ENCODE measurements at places on chromosomes 4 and X. TPM values are rescaled to one million over a fixed set of nuclear protein-coding genes. Genes with fewer than 3 reads are reported as not detected.
A peak's percentile ranks its signal among the peaks of the same experiment; 100 is the strongest.

The TRPC5OS gene
- total RNA-seq: not detected

The MGARP gene
- 0.75 TPM for total RNA-seq

The TBX22 gene
- not detected for total RNA-seq

The FGG gene
- 515 TPM for total RNA-seq

The CHRNA9 gene
- total RNA-seq: not detected

The TMSB15A gene
- 1.9 TPM for total RNA-seq

The H2BW2 gene
- not detected for total RNA-seq

The EMCN gene
- total RNA-seq: 35.9 TPM

DNA sequence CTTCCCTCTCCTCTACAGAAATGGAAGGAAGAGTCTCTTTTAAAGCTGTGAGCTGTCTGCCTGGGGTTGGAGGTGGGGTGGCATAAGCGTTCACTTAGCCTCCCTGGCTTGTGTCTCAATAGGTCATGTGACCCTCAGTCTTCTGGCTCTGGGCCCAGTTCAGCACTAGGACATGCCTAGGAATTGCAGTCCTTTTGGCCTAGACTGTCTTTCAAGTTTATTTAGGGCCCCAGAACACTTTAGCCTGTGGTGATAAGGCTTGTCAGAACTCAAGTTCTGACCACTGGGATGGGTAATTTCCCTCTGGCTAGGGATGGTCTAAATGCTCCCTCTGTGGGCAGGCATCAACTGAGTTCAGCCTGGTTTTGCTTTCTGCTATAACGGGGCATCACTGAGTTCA lies 34.3 kb upstream of the ARMCX4 start:
- DNase-seq: peak; percentile 65

GRCh38 chr4:85824166-85824945 lies 349.4 kb downstream of the ARHGAP24 start:
- no peak for DNase-seq

DNA sequence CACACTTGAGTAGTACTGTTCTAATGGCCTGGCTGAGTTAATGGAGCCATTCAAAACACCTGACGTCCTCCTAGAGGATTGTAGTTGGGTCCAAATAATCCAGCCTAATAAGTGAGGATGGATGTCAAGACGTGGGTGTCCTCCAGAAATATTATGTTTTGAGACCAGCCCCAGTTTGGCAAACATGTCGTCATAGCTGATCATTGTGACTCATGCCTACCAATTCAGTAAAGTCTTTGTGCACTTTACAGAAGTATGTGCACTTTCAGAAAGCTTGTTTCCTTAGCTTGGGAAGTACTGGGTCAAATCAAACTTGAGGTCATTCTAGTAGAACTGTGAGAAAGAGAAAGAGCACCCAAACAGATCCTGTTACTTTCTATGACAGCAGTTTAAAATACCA lies 37.6 kb upstream of the GLRA2 start:
- no peak for DNase-seq

DNA sequence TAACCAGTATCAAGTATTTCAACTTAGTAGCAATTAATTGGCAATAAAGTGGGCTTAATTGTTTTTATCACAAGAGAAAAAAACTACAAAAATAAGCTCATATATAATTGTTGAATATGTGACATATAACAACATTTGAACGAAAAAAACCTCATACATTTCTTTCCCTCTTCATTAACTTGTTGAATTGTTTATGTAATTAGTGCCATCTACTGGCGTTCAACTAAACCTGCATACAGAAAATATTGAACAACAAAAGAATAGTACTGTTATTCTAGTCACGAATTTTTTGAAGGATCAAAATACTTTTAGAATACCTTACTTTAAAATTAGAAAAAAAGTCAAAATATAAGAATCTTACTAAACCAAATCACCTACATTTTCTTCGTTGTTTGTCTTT lies 586.5 kb upstream of the FTHL17 start:
- DNase-seq: no peak

- no peak for DNase-seq
Observed at GRCh38 chr4:10161146-10161545, 44.5 kb upstream of the WDR1 start.

DNA sequence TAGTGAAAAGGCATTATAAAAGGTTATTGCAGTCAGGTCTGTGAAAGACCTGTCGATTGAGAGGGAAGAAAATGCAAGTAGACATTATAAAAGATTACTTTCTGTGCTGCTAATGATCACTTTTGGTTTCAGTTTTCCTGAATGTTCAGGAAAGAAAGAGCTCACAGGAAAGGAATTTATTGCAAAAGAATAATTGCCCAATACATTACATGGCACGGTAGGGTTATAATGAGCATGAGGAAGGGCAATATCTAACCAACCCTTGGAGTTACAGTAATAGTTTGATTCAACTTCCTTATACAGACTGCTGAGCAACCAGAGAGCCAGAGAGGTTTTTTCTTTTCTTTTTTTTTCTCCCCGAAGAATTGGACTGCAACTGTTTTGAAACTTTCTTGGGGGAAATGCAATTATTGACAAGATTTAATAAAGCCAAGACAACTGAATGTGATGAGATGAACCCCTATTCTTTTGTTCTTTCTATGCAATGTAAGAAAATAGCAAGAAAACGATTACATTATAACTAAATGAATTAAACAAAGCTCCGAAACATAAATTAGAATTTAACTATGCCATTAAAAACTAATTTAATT lies 247.0 kb downstream of the C4orf33 start:
- no peak for DNase-seq

DNA sequence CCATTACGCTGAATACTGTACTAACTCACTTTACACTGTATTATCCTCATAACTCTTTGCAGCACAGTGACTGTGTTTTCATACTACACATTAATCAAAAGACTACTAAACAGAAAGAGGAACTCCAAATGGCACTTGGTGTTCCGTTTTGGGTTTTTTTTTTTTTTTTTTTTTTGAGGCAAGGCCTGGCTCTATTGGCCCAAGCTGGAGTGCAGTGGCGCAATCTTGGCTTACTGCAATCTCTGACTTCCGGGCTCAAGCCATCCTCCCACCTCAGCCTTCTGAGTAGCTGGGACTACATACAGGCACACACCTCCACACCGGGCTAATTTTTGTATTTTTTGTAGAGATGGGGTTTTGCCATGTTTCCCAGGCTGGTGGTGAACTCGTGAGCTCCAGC lies 10.7 kb downstream of the KLHL8 start:
- DNase-seq: peak; percentile 82

GRCh38 chr4:172011196-172011595 lies 198.0 kb downstream of the GALNTL6 start:
- no peak for DNase-seq

- no peak for DNase-seq
Observed at GRCh38 chr4:187027272-187027671, 303.6 kb upstream of the FAT1 start.

- DNase-seq: no peak
Observed at GRCh38 chr4:61276029-61276428, 75.9 kb downstream of the ADGRL3 start.

Data from upper lobe of right lung (tissue), 1 donor.